ENCODE measurements at places on chromosomes 4 and X.
A peak's percentile ranks its signal among the peaks of the same experiment; 100 is the strongest.

- no peak for DNase-seq
These were observed 33.5 kb downstream of the ARHGEF9 start for GRCh38 chrX:63751481-63751880.

- DNase-seq, result no peak
These were observed 4.4 kb upstream of the GIMD1 start for GRCh38 chr4:106373026-106373425.

DNA sequence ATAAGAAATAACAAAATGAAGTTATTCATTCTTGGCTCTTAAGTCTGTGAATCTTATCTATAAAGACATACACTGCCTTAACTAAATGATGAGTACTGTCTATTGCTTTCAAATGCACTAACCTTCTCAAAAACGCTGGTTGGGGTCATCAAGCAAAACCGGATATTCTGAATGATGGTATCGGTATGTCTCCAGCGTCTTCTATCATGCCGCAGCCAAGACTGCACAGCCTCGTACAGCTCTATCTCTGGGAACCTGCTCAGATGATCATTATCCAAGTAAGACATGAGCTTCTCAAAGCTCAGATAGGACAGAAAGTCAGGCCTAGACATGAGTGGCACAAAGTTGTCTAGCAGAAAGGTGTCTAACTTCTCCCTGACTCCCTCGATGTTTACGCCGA is 21.1 kb downstream of the KLHL15 start:
- no peak for DNase-seq

DNA sequence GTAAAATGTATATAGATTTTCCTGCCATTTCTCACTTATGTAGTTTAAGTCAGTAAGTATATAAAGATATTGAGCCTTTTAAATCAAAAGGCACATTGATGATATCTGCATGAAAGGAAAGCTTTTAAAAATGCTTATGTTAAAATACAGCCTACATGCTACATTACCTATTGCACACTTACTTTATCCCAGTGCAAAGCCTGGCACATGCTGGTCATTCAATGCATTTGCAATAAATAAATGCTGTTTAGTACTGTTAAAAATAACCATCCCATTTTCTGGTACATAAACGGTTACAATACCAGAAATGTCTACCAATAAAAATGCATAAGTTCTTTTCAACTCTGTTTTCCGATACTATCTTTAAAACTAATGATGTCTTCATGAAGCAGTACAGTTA is 22.1 kb upstream of the SPATA4 start:
- no peak for DNase-seq

DNA sequence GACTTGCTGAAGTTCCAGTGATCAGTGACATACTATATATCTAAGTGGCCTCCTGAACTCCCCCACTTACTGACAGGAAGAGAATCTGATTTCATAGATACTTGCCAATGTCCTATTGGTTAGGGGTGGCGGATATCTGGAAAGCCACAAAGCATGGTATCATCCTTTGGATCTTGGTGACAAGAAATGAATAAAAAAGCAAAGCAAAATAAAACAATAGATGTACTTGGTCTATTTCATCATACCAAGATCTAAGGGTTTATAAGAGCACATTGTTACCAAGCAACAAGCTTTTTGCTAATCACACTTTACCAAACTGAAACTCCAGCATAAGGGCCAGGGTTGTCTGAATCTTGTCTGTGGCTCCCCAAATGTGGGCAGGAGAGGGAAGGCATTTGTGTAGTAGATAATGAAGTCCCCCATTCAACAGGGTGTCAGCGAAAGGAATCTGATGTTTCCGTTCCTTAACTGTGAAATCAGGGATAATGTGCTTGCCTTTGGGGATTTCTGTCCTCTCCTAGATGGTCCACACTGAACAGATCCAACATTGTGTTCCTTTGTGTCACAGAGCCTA is 125.0 kb upstream of the SMIM10 start:
- peak; percentile 1 for DNase-seq

GRCh38 chrX:3181846-3182245 is 140.6 kb downstream of the ARSF start:
- DNase-seq, result no peak
